Fibroblast of villous mesenchyme (primary cell): ENCODE measurements at places on chromosomes 1 and 21. TPM values are rescaled to one million over a fixed set of nuclear protein-coding genes. Genes with fewer than 3 reads are reported as not detected.

- no peak for DNase-seq
Observed at GRCh38 chr21:37039411-37040075, 33.0 kb downstream of the RIPPLY3 start.

DNA sequence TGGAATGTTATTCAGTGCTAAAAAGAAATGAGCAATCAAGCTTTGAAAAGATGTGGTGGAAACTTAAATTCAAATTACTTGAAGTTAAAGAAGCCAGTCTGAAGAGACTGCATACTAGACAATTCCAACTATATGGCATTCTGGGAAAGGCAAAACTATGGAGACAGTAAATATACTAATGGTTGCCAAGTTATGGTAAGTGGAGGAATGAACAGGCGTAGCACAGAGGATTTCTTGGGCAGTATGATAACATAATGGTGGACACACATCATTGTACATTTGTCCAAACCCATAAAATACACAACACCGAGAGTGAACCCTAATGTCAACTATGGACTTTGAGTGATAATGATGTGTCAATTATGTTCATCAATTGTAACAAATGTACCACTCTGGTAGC, 21.1 kb upstream of the SELP start:
- no peak for DNase-seq

GRCh38 chr1:38102636-38103035, 56.0 kb upstream of the POU3F1 start:
- DNase-seq, result no peak

- no peak for DNase-seq
Observed at GRCh38 chr1:108556066-108556465, 3.8 kb upstream of the EEIG2 start.

- peak; percentile 93 for DNase-seq
Observed at GRCh38 chr1:35454616-35455015, 102.6 kb downstream of the KIAA0319L start.

DNA sequence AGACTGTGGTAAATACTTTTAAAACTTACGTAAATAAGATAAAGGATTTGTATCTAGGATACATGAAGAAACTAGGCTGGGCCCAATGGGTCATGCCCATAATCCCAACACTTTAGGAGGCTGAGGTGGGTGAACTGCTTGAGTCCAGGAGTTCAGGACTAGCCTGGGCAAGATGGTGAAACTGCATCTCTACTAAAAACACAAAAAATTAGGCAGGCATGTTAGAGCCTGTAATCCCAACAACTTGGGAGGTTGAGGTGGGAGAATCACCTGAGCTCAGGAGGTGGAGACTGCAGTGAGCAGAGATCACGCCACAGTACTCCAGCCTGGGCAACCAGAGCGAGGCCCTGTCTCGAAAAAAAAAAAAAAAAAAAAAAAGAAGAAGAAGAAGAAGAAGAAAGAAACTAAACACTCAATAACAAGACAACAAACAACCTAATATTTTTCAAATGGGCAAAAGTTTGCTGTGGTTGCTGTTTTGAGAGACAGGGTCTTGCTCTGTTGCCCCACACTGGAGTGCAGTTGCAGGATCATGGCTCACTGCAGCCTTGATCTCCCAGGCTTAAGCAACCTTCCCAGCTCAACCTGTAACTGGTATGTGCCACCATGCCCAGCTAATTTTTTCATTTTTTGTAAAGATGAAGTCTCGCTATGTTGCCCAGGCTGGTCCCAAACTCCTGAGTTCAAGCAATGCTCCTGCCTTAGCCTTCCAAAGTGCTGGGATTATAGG, 78.3 kb downstream of the EIF4G3 start:
- no peak for DNase-seq

The DPYD gene
- 22.5 and 48.4 TPM in 2 replicates for total RNA-seq

DNA sequence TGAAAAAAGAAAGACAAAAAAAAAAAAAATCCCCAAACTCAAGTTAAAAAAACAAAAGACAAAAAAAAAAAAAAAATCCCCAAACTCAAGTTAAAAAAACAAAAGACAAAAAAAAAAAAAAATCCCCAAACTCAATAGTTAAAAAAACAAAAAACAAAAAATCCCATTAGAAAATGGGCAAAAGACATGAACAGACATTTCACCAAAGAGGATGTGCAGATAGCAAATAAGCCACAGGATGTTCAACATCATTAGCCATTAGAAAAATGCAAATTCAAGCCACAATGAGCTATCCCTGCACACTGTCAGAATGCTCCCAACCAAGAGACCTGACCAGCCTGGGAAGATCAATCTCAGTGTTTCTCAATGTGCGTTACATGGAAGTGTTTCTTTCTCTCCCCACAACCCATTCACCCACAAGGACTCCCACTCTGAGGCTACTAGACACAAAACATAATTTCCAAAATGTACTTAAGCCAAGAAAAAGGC, 33.9 kb downstream of the MRAP start:
- DNase-seq, result no peak

The INAVA gene
- total RNA-seq, result 0.32 TPM in 1 of 2 replicates, not detected in the other

- DNase-seq, result peak; percentile 93
Observed at GRCh38 chr1:156815307-156815826, 1.3 kb downstream of the SH2D2A start.

GRCh38 chr1:10451287-10451686, 1.5 kb downstream of the CORT start:
- DNase-seq, result peak; percentile 36

The FCER1G gene
- 0.43 TPM in 1 of 2 replicates, not detected in the other for total RNA-seq

The LEPR gene
- 47.7 and 92.8 TPM in 2 replicates for total RNA-seq

DNA sequence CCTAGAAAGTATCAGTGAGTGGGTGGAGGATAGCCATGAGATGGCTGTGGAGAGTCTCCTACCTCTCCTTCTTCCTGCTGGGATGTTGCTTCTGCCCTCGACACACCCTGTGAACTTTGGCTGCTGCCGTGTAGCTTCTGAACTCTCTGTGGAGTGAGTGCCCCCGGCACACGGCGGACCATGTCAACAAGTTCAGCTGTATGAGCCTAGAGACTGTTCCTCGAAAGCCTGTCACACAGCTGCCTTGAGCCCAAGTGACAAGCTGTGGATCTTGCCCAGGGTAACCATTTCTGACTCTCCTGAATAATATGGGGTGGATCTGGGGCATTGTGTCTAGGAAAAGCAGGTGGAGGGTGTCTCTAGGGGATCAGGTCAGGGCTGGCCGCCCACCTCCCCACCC, 143.2 kb downstream of the NOS1AP start:
- DNase-seq, result no peak

The EXTL2 gene
- total RNA-seq, result 22.5 and 30.7 TPM in 2 replicates

The DCDC2B gene
- not detected in 2 replicates for total RNA-seq

- DNase-seq, result peak; percentile 98
Observed at GRCh38 chr1:94036730-94037129, 84.2 kb downstream of the ABCA4 start.

DNA sequence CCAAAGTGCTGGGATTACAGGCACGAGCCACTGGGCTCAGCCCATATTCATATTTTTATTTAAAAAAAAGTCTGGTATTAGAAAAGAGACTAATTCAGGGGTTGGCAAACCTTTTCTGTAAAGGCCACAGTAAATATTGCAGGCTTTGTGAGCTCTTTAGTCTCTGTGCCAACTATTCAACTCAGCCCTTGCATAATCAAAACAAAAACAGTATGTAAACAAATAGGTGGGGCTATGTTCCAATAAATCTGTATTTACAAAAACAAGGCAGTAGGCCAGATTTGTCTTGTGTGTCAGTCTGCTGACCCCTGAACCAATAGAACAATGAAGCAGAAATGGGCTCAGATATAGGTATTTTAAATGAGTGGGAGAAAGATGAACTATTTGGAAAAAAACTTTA, 49.3 kb downstream of the CDC42BPA start:
- peak; percentile 53 for DNase-seq

The ZMYM1 gene
- 11.6 and 30.2 TPM in 2 replicates for total RNA-seq

DNA sequence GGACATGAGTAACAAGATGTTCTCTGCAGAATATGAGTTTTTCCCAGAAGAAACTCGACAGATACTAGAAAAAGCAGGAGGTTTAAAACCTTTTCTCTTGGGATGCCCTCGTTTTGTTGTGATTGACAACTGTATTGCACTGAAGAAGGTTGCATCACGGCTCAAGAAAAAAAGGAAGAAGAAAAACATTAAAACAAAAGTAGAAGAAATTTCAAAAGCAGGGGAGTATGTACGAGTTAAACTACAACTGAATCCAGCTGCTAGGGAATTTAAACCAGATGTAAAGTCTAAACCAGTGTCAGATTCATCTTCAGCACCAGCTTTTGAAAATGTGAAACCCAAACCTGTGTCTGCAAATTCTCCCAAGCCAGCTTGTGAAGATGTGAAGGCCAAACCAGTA, 92.5 kb downstream of the TTC3 start:
- no peak for DNase-seq

The GREM2 gene
- 1.3 and 6.8 TPM in 2 replicates for total RNA-seq

GRCh38 chr1:159067699-159068621, 8.6 kb downstream of the AIM2 start:
- DNase-seq, result no peak
